AG10803 (cell line): ENCODE measurements at places on chromosomes 13 and 19.
A peak's percentile ranks its signal among the peaks of the same experiment; 100 is the strongest.

GRCh38 chr13:36323951-36324566 lies 22.1 kb downstream of the SPART start:
- DNase-seq: peak; percentile 83

GRCh38 chr19:54136086-54136863 lies 1.3 kb upstream of the CNOT3 start:
- DNase-seq: peak; percentile 27

GRCh38 chr13:43347877-43348276 lies 324.5 kb downstream of the DNAJC15 start:
- no peak for DNase-seq

DNA sequence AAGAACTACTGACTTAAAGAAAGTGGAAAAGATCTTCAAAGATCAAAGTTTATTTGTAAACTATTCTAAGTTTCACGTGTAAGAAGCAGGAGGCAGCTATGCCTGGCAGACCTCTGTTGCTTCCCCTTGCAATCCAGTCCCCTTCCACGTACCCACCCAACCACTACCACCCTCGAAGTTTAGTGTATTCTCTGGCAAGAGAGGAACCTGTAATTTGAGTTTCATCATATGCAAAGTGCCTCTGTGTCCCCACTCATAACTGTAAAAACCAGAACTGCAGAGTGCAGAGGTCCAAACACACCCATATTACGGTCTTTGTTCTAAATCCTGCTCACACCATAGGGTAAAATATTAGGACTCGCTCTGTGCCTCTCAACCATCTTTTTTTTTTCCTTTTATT lies 75.8 kb upstream of the FRY start:
- DNase-seq: no peak

DNA sequence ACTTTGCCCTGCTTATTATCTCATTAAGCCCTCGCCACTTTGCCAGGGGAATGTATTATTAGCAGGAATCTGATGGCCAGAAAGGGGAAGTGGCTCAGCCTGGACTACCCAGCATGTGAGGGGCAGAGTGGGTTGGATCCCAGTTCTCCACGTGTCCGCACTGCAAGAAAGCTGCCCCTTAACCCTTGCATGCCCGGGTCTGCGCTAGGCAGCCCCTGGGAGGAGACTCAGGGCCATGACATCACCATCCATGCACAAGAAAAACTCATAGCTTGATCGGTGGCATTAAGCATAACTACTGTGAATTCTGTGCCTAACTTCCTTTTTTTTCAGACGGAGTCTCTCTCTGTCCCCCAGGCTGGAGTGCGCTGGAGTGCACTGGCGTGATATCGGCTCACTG lies 8.9 kb downstream of the CACNG8 start:
- no peak for DNase-seq

- DNase-seq: no peak
Observed at GRCh38 chr13:39836038-39836437, 180.6 kb downstream of the COG6 start.

- DNase-seq: no peak
Observed at GRCh38 chr19:51704626-51705025, 11.5 kb downstream of the SPACA6 start.

DNA sequence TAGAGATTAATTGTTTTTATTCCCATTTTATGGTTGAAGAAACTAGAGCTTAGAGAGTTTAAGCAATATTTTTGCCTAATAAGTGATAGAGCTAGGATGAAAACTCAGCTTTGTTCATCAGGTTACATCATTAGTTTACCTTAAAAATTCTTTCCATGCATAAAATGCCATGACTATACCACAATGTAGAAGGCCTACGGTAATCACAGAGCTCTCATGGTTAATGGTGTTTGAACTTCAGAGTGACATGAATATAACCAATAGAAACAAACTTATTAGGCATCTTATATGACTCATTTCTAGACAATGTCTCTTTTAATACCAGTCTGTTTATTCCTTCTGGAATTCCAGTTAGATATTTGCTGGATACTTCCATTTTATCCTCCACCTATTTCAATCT lies 78.5 kb downstream of the FGF9 start:
- DNase-seq: peak; percentile 1

GRCh38 chr13:74145249-74145975 lies 11.2 kb upstream of the KLF12 start:
- peak; percentile 60 for DNase-seq

- peak; percentile 80 for DNase-seq
Observed at GRCh38 chr13:51803422-51804294, at the start of gene DHRS12. Gene DHRS12 (minus strand): TSS chr13:51804163. CDS start chr13:51799659, 4,504 bp downstream.

DNA sequence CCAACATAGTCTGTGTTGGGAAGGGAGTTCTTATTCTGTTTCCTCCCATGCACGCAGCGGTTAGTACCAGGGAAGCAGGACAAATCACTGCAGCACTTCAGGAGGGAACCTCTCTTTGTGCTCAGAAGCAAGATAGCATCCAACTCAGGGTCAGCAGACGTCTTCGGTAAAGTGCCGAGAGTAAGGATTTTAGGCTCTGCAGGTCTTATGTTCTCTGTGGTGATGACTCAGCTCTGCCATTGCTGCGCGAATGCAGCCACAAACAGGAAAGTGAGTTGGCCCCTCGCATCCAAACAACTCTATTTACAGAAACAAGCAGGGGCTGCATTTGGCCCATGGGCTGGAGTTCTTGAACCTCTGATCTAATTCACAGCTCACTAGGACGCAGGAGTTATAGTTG lies 122.1 kb upstream of the SPATA13 start:
- DNase-seq: no peak

DNA sequence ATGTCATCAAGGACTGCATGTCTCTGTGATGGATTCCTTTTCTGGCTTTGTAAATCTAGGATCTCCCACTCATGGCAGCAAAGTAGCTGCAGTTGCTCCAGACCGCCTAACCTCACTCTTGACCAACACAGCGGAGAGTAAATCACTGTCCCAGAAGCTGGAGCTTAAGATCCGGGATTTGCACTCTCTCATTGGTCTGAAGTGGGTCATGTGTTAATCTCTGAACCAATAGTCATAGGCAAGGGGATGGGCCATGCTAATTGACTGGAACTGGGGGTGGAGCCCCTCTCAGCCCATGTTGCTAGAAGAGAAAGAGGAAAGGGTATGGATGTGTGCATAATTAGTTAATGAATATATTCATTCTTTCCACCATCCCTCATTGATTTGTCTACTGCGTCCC lies 34.0 kb downstream of the VAV1 start:
- no peak for DNase-seq

DNA sequence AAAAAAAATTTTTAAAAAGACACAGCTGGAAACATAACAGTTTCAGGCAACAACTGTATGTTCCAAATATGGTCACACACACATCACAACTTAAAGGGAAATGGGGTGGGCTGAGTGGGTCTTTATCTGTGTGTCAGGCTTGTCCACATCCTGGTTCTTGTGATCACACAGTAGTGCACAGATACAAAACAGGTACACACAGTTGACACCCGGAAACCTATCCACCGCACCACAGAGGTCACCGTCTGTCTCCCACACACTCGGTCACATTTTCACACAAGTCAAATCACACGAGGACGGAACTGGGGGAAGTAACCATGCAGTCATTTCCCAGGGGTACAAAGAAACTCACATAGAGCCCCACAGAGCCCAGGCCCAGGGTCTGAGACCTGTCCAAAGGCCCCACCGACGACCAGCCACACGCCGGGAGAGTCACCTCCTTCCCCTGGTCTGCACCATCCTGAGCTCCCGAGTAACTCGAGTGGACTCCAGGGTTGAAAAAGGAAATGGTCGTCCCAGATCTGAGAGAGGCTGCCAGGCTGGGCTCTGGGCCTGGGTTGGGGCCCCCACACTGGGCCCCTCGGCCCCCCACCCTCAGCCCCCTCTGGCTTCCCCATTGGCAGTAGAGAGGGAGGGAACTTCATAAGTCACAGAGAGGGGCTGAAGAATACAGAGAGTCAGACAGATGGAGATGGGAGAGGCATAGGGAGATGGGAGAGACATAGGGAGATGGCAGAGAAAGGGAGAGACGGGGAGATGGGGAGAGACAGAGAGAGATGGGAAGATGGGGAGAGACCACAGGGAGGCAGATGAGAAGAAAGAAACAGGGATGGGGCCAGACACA lies 1.3 kb upstream of the PPAN start:
- no peak for DNase-seq

- DNase-seq: no peak
Observed at GRCh38 chr19:54461613-54462012, 2.0 kb downstream of the LENG9 start.

DNA sequence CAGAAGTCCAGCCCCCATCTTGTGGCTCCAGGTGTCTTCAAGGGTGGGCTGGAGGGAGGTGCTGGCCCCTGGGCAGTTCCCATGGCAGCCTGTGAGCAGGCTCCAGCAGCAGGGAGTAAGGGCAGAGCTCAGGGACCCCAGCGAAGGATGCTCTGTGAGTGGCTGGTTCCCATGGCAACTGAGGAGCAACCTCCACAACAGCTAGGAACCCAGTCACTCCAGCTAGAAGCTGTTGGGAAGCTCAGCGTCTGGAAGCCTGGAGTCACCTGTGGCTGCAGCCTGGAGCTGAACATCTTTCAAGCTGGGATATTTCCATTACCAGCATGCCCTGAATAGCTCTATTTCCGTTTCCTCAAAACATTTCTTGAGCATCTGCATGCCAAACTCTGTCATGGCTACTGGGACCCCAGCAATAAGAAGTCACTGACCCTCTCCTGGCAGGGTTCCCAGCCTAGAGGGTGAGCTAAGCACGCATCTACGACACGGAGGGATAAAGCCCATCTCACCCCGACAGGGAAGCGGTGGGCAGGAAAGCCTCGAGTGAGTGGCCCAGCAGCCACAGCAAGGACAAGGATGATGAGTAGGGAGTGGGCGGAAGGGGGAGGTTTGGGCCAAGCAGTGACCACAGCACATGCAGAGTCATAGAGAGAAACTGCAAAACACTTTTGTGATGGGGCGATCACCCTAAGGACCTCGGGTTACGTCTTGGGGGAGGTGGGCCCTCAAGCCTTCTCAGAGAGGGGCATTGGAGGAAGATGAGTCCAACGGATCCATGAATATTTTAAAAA lies 52.6 kb downstream of the ALOX5AP start:
- DNase-seq: no peak

DNA sequence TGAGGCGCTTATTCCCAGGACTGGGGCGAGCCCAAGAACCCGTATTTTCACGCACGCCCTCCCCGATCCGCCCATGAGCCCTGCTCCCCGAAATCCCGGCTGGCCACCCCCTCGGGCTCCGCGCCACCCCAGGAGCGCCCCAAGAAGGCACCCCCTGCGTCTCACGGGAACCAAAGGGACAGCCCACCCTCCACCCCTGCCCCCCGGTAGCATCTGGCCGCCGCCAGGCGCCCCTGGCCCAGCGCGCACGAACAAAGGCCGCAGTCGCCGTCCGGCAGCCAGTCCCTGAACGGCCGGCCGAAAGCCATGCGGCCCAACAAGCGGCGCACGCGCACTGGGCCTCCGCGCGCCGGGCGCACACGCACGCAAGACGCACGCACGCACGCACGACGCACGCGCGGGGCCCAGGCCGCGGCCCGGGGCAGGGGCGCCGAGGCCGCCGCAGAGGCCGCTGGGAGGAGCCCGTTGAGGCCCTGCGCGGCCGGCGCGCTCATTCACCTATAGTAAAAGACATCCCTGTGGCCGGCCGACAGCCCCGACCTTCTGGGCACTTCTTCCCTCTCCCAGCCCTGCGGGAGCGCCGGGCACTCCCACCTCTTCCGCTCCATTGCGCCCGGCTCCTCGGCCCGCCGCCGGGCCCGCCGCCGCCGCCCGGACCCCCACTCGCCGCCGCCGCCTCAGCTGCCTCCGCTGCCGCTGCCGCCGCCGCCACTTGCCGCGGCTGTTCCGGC lies 476 bp downstream of the MBD3 start:
- peak; percentile 89 for DNase-seq

GRCh38 chr13:46614582-46614981 lies 61.6 kb downstream of the LRCH1 start:
- no peak for DNase-seq

GRCh38 chr13:24906268-24906667 lies 142.3 kb downstream of the RNF17 start:
- no peak for DNase-seq

GRCh38 chr13:41386211-41386610 lies 71.1 kb upstream of the RGCC start:
- DNase-seq: no peak

- DNase-seq: no peak
Observed at GRCh38 chr13:61183670-61184069, 232.0 kb downstream of the PCDH20 start.

DNA sequence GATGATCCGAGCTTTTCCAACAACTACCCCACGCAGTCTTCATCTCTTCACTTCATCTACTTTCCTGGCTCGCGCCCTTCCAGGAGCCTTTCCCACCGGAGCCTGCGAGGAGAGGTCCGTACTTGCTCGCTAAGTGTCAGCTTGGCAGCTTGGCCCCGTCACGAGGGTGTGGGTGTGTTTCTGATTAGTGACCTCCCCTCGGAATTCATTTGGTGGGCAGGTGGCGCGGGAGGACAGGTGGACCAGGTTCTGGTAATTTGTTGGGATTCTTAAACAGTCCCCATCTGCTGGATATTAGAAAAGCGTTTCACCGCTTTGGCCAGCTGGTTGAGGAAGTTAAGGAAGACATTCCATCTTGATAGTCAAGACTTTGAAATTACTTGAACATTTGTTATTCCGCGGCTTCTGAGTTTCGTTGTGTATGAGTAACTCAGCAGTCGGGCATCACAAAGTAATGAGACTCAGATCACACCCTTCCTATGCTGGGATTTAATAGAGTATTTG lies 515 bp downstream of the UFM1 start:
- peak; percentile 54 for DNase-seq

DNA sequence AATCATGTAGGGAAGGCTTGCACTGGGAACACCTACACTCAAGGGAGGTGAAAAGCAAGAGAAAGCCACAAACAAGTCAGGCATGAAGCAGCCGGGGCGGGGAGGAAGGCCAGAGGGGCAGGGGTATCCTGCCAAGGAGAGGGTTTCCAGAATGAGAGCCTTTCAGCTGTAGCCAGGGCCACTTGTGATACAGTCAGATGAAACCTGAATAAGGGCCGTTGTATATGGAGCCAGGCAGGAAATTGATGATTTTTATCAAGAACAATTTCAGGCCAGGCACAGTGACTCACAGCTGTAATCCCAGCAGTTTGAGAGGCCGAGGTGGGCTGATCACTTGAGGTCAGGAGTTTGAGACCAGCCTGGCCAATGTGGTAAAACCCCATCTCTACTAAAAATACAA lies 4.4 kb downstream of the TRPM4 start:
- no peak for DNase-seq

GRCh38 chr19:46840498-46840942 lies 10.1 kb downstream of the AP2S1 start:
- DNase-seq: peak; percentile 66

GRCh38 chr19:7526059-7526929 lies 3.9 kb downstream of the MCOLN1 start:
- DNase-seq: no peak

DNA sequence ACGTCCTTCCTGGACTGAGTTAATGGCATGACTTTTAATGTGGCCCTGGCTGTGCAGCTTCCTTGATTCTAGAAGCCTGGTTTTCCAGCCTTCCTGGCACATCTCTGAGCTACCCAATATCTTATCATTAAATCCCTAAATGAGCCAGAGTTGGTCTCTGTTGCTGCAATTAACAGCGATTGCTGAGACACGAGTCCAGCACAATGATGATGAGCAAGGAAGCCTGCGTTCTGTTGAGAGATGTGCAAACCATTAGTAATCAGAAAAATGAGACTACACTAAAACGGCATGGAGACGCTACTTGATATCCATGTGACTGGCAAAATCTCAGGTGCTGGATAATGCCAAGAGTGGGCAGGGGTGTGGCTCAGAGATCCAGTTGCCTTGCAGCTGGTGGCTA lies 26.2 kb downstream of the GPR42 start:
- DNase-seq: no peak

GRCh38 chr13:24922745-24923591 lies 159.0 kb downstream of the RNF17 start:
- DNase-seq: peak; percentile 96

GRCh38 chr13:101451641-101452040 lies 834 bp upstream of the ITGBL1 start:
- no peak for DNase-seq
